ENCODE measurements at places on chromosomes 1 and 21.

- DNase-seq = no peak
Measured at GRCh38 chr1:91674107-91674506, 173.5 kb downstream of the CDC7 start.

DNA sequence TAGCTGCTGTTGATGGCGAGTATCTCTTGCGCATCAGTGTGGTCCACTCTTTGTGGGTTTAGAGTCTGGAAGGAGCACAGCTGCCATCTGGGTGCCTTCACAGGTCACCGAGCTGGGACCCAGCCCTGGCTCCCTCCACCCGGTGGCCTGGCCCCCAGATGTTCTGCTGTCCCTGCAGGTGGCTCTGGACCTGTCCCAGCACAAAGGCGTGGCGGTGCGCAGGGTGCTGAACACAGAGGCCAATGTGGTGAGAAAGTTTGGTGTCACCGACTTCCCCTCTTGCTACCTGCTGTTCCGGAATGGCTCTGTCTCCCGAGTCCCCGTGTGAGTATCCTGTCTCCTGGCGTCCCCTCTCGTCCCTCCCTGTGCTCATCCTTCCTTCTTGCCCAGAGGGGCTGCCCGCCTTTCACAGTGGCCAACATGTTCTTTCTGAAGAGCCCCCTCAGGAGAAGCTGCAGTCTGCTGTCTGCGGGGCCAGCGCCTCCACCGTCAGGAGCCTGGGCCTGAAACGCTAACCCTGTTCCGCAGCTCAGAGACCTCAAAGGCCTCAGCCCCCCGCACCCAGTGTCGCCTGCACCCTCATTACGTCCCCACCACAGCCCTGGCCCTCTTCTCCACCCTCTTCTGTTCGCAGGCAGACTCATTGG, 27.4 kb downstream of the QSOX1 start:
- DNase-seq = no peak

- peak; percentile 32 for DNase-seq
Measured at GRCh38 chr1:76254104-76255030, 179.8 kb downstream of the ST6GALNAC3 start.

GRCh38 chr1:155191904-155192303, 15.8 kb downstream of the THBS3 start:
- no peak for DNase-seq

DNA sequence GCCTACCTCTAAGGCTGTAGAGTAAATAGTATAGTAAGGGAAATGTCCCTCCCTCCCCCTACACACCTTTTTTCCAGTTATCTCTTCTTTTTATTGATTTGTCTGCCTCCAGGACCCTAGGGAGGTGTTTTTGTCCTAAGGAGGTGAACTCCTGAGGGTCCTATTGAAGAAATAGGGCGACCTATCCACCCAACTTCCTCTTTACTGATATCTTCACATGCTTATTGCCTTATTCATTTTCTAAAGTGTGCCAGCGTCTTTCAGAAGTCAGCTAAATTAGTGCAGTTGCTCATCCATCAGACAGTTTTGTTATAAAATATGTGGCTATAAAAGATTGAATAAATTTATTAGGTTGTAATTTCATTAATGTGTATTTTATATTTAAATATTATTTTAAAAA, 5.9 kb downstream of the BACH1 start:
- DNase-seq = no peak

GRCh38 chr1:229696385-229696784, 70.3 kb downstream of the URB2 start:
- no peak for DNase-seq

DNA sequence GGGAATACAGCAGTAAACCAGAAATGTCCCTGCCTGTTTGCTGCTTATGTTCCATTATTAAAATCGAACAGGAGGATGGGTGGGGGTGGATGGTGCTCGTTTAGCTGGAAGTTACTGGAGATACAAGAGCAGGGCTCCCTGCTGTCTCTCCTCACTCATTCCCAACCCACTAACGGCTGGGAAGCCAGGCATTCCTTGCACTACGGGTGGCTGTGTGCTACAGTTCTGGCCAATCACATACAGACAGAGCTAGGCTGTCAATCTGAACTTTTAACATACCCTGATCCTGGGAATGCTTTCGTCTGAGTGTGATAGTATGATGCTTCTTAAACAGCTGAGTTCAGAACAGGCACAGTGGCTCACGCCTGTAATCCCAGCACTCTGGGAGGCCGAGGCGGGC, 7.0 kb downstream of the SIPA1L2 start:
- DNase-seq = no peak

GRCh38 chr1:32900956-32901822, at the start of gene TMEM54:
TSS of gene TMEM54 (minus strand) at chr1:32901389. CDS start at chr1:32901238, 151 bp downstream.
- no peak for DNase-seq

DNA sequence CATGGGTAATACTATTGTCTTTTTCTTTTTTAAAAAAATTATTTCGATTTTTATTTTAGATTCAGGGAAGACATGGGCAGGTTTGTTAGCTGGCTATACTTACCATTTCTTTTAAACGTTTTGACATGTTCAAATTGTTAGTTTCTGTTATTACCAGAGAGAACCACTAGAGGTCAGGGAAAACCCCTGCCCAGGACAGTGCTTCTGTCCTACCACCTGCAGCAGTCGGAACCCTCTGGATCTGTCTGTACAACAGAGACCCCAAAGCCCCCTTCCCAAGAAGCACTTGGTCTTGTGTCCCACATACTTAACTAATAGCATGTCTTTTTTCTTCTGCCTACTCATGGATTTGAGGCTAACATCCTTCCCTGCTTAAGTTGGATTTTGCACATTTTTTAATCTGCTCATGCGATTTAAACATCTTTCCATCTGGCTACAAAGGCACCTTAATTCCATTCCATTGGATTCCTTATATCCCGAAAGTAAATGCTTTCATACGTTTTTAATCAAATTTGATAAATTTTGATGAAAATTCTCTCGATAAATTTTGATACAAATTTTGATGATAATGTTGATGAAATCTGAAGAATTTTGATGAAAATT, 10.0 kb upstream of the C1orf115 start:
- peak; percentile 28 for DNase-seq

- peak; percentile 36 for DNase-seq
Measured at GRCh38 chr1:175157200-175157599, 35.4 kb downstream of the KIAA0040 start.

DNA sequence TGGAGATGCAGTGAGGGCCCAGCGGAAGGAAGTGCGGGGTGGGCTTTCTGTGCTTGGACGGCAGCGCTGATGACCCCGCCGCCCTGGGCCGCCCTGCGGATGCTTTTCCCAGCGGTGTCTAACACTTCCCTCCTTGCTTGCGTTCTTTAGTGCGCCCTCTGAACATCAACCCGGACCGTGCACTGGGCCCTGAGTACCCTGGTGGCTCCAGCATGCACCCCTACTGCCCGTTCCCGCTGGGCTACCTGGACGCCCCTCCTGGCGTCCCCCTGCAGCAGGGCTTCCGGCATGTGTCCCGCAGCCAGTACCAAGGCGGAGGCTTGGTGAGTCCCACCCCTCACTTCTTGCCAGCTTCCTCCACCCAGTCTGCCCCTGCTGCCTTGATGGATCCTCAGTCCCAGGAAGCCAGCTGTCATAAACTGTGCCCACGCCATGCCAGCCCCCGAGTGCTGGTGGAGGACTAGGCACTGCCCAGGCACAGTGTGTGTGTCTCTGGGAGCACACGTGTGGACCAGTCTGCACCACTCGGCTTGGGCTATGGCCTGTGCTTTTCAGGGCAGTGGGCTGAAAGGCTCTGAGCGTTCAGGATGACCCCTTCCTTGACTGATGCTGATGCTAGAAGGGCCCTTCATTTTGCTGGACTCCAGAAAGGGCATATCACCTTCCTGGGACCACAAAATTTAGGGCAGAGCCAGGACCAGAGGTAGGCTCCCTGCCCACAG, 2.3 kb downstream of the DMRTB1 start:
- DNase-seq = no peak

DNA sequence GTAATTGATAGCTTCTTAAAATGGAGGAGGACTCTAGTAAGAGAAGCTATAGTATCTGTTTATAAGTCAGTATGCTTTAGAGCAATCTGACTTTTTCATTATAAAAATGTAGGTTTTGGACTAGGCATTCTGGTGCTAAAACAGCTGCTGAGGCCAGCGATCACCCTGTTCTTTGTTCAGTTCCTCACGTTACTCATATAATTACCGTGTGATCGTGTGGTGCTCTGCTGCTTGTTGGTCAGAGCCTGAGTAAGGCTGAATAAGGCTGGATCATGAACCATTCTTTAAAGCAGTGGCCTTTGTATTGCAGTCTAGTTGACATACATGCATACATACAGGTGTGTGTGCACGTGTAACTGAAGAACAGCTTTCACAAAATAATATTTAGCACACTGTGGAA, 25.2 kb downstream of the CDC42 start:
- DNase-seq = no peak

- no peak for DNase-seq
Measured at GRCh38 chr1:5682626-5683225, 309.5 kb downstream of the NPHP4 start.

DNA sequence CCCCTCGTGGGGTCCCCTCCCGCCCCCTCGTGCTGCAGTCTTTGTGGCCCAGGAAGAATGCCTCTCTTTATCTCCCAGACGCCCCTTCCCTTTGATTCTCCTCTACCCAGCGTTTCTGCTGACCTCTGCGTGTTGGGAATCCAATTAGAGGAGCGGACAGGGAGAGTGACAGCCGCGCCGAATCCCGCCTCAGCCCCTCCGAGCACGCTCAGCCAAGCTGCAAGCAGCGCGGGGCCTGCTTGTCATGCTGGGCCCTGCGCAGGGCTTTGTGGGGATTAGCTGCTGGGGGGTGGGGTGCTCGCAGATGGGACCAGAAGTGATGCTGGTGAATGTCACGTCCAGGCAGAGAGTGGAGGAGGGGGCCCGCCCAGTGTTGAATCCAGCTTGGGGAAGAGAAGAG, 91.1 kb downstream of the EPHB2 start:
- DNase-seq = no peak

- no peak for DNase-seq
Measured at GRCh38 chr1:24389231-24389678, 24.3 kb downstream of the STPG1 start.

DNA sequence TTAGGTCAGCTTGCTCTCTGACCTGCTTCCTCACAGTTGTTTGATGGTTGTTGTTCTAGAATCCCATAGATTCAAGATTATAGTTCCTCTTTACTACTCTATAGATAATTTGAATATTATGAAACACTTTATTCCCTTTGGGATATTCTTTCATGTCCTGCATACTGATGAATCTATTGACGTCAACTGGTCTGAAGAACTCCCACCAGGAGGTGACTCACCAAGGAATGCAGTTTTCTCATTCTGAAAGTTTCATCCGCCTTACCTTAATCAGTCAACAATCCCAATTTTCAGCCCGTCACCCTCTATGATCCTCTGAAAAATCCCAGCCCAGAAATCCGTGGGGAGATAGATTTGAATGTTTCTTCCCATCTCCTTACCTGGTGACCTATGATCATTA, 834.1 kb upstream of the PRMT6 start:
- DNase-seq = no peak

DNA sequence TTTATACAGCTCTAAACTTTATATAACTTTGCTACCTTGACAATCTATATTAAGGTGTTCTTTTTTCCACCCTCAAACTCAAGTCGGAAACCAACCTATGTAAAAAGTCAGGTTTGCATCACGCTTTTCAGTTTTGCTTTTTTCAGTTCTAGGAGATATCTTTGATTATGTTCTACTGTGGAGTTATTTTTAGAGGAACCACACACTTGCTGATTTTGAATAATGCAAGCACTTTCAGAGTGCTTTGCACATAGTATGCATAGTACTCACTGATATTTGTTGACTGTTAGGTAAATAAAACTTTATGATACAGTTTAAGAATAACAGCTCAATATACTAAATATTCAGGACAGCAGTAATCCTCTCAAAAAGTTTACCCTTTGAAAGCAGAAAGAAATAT, 564.2 kb upstream of the ZRANB2 start:
- DNase-seq = no peak

- DNase-seq = no peak
Measured at GRCh38 chr1:51093581-51093980, 8.4 kb upstream of the C1orf185 start.

DNA sequence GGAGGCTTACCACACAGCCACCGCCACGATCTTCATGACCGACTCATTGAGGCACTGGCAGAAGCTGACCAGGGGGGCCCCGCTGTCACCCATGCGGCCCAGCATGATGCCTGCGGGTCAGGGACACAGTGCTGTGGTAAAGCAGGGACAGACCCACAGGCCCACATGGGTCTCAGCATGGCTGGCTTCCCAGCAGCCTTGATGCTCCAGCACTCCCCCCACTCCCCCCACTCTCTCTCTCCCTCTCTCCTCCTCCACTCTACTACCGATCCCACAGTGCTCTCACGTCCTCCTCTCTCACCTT, 31.4 kb downstream of the PODN start:
- DNase-seq = no peak

DNA sequence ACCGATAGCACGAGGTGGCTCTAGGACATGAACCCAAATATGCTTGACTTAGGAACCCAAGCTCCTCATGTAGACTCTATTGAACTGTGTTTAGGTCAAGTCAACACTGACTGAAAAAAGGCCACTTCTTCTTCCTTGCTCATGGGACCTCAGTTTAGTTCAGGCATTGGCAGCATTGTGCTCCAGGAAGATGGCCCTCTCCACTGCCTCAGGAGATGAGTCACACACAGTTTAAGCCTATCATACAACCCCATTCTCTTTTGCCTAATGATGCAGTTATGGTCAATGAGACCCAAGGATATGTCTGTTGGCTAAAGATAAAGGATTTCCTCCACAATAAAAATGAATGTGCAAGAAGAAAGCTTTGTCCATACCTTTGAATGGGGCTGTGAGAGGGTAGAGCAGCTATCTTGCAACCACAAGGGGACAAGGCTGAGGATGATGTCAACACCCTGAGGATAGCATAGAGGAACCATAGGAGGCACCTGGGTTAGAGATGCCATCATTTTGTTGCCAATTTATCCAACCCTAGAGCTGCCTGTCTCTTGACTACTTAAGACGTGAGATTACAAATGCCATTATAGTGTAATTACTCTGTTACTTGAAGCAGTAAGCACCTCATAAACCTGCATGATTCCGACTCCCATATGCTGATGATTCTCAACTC, 3.0 kb upstream of the TRIM63 start:
- DNase-seq = no peak

GRCh38 chr1:226355669-226356551, 46.9 kb upstream of the LIN9 start:
- no peak for DNase-seq

DNA sequence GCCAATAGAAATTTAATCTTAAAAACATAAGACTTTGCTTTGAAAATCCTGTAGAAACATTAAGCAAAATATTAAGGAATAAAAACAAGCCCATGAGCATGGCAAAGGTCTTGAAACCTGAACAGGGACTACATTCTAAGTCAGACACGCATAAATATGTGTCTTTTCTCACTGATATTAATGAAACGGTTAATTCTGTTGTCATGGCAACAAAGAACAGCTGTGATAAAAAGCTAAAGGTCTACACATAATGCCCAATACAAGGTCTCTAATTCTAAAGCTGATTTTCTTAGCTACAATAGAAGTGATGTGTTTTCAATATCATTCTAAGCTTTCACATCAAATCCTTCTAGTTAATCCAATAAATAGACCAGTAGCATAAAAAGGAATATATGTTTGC, 331.7 kb downstream of the PTBP2 start:
- DNase-seq = no peak

GRCh38 chr1:239995281-239995680, 96.4 kb upstream of the FMN2 start:
- DNase-seq = no peak
